ENCODE measurements at places on chromosomes 1 and 21.

GRCh38 chr1:245160741-245161400 lies 6.1 kb downstream of the KIF26B start:
- no peak for DNase-seq

DNA sequence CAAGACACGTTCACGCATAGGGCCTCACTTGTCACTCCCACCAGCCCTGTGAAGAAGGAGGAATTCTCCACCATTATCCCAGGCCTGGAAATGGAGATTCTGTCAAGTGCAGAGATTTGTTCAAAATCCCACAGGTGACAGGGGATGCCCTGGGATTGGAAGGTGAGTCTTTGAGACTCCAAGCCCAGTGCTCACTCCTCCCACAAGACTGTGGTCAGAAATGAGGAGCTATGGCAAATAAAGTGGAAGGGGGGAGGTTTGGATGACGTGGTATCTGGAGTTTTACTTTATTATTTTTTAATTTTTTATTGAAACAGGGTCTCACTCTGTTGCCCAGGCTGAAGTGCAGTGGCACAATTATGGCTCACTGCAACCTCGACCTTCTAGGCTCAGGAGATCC lies 12.8 kb upstream of the FOXO6 start:
- no peak for DNase-seq

- peak; percentile 9 for DNase-seq
Observed at GRCh38 chr1:34597877-34598514, 156.9 kb upstream of the GJB5 start.

DNA sequence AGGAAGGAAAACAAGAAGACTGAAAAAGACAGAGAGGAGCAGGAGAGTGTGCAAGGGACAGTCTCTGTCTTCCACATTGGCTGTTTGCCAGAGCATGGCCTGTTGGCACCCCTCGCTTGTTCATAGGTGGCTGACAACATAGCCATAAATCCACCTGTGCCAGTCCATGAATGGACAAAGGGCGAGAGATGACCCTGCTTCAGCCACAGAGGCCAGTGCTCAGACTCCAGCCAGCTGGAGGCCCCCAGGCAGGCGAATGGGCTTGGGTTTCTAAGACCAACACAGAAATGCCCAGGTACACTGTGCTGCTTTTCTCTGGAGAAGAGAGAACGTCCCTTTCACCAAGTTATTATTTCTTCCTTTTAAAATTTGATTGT lies 60.6 kb downstream of the RIPK4 start:
- DNase-seq = no peak

- DNase-seq = no peak
Observed at GRCh38 chr1:230270185-230270558, 156.0 kb downstream of the PGBD5 start.

All from hindlimb muscle (tissue), 1 donor.